Activated CD4-positive, alpha-beta memory T cell treated with anti-CD3 and anti-CD28 coated beads, Interleukin-2, amount 10 ng/mL, durations not matched to agents 7 days and 5 days (primary cell): ENCODE measurements at places on chromosomes 6 and 20.

DNA sequence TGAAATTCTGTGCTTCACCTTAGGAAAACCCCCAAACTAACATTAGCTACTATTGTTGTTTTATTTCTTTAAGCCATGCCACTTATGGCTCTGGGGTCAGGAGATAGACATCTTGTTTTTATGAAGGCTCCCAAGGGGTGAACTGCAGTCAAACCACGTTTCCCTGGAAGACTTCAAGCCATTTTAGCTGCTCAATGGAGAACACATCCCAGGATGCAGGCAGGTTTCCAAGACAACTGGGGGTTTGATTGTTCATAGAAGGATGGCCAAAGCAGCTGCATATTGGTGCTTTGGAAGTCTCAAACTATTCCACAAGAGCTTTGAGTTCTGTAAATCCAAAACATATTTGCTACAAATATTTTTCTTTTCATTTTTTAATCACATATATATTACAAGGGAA is 818.0 kb downstream of the MAFB start:
- DNase-seq = no peak

DNA sequence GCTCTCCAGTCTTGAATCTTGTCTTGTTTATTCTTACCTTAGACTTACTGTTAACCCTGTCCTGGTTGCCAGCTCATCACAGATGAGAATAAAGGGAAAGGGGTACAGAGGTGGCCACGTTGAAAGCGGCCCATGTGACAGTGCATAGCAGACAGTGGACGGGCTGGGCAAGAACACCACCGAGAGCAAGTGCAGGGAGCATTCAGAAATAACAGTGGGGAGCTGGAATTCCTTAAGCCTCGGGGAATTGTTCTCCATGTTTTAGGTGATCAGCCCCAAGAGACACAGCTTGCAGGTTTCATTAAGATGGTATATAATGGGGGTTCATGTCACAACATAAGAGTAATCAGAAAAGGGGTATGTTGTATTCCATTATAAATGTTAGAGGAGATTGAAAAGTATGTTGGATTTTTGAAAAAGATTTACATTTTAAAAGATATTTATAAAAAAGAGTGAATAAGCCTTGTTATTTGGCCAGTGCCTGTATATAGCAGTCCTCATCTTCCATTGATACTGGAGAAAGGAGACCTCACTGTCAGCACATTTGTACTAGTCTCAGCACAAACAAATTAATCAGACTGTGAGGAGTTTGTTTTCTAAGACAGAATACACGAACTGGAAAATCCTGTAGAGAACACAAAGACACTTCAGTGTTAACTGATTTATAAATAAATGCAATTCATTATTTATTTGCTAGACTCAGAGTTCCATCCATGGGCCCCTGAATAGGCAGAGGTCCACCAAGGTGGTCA is 35.4 kb downstream of the VAPB start:
- DNase-seq = no peak

- DNase-seq = no peak
These were observed 144.2 kb downstream of the EYA2 start for GRCh38 chr20:47038566-47039560.

GRCh38 chr6:15425947-15426346 is 180.1 kb downstream of the JARID2 start:
- no peak for DNase-seq

- no peak for DNase-seq
These were observed 183.5 kb downstream of the CDKAL1 start for GRCh38 chr6:20717743-20718142.

DNA sequence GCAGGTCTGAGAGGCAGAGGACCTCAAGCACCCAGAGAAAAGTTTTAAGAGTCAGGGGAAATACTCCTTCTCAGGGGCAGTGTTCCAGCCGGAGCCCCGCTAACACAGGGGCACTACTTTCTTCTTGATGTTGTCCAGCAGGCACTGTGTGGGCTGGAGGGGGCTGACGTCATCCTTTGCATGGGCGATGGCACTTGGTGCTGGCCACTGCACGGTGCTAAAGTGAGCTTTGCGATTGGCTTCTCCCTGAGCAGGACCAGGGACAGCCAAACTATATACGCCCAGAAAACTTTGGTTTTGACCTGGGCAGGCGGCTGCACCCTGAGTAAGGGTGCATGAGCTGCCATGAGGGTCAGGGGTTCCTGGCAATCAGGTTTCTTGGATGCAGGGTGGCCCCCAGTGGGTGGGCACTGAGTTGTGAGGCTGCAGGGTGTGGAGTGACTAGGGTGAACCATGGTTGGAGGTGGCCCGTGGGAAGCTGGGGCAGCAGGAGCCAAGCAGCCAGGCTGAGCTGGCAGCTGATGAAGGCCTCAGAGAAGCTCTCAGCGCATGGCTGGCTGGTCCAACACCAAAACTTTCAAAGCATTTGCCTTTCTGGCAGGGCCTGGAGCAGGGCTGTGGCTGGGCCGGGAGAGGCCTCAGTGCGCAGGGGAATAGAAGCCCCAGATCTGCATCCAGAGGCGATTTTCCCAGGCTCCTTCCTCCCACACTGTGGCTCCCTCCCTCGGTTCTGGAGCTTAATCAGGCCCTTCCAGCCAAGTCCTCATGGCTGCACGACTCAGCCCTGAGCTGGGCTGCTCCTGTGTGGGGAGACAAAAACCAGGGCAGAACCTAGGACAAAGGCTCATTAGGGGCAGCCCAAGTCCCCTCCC is 18.3 kb downstream of the MRPS18A start:
- DNase-seq = no peak

DNA sequence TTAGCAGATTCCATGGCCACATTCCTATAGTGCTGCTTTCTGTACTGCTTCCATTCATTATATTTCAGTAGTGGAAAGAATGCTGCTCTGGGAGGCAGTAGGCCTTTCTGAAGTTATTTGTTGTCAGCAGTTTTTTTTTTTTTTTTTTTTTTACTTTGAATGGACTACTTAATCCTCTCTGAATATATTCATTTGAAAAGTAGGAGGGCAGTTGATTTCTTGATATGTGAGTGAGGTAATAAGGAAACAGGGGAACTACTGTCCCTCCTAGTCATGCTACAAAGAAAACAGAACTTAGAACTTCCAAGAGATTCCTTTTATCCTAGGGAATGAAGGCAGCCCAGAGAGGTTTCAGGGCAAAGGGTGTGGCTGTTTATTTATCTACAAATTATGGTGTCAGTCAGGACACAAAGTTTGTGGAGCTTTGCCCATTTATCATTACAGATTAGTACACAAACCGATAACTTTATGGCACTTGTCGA is 155.9 kb downstream of the JARID2 start:
- DNase-seq = no peak

- no peak for DNase-seq
These were observed 30.7 kb downstream of the PARD6B start for GRCh38 chr20:50762045-50762422.
